ENCODE measurements at places on chromosomes 6 and 20.
A peak's percentile ranks its signal among the peaks of the same experiment; 100 is the strongest.

DNA sequence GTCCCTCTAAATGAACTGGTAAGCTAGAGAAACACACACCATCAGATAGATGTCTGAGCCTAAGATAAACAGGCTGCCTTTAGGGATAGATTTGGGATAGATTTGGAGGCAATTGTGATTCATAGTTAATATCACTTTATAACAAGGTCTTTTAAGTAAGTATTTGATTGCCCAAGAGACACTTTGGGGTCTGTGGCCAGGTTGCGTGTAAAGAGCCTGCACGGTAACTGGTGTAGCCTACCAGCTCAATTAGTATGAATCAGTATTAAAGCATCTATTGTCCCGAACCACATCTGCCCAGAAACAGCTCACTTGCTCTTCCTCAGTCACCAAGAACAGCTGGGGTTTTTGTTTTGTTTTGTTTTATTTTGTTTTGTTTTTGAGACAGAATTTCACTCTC lies 193.3 kb downstream of the SASH1 start:
- DNase-seq, result no peak

DNA sequence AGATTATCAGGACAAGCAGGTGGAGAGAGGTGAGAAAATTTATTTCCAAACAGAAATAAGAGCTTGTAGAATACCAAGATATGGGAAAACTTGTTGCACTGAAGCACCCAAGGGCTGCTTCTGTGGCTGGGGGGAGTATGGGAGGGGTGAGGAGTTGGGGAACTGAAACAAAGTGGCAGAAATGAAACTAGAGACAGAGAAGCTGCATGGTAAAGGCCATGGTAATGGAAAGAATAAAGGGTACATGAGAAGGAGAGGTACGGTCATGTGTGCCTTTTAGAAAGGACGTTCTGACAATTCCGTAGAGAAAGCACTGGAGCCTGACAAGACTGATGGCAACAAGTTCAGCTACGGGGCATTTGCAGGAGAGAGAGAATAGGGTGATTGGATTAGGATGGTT lies 51.6 kb upstream of the RIN2 start:
- no peak for DNase-seq

DNA sequence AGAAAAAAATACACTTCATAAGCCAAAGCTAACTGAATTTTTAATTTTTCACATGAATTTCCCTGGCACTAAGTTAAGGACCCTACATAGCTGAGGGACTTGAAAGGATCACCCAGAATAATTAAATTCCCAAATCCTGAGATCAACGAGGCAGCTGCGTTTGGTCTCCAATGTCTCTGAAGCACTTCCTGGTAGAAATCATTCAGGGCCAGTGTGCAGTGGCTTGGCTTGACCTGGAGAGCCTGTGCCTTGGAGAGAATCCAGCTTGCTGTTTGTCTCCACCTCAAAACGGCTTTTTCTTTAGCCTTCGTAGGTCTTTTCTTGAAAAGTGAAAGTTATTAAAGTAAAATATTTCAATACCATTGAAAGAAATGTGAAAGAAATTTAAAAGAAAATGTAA lies 92.4 kb downstream of the SMOC2 start:
- DNase-seq, result no peak

DNA sequence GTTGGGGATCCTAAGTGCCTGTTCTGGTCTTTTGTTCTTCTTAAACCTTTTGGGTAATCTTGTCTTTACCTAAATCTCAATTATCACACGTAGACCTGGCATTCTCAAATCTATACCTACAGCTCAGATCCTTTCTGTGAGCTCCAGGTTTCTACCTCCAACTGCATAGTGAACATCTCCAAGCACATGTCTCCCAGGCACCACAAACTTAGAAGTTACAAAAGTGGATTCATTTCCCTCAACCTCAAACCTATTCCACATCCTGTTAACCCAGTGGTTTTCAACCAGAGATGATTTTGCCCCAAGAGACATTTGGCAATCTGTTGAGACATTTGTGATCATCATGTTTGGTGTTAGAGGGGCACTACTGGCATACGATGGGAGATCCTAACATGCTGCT lies 183.5 kb downstream of the TENT5A start:
- no peak for DNase-seq

- DNase-seq, result no peak
Observed at GRCh38 chr20:56504373-56505005, 20.1 kb upstream of the FAM209A start.

GRCh38 chr6:33156561-33156960 lies 35.7 kb downstream of the COL11A2 start:
- DNase-seq, result no peak

DNA sequence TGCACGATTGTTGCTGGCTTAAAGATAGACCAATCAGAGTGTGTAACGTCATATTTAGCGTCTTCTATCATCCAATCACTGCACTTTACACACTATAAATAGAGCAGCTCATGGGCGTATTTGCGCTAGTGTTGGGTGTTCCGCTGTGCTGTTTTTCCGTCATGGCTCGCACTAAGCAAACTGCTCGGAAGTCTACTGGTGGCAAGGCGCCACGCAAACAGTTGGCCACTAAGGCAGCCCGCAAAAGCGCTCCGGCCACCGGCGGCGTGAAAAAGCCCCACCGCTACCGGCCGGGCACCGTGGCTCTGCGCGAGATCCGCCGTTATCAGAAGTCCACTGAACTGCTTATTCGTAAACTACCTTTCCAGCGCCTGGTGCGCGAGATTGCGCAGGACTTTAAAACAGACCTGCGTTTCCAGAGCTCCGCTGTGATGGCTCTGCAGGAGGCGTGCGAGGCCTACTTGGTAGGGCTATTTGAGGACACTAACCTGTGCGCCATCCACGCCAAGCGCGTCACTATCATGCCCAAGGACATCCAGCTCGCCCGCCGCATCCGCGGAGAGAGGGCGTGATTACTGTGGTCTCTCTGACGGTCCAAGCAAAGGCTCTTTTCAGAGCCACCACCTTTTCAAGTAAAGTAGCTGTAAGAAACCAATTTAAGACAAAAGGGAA lies 57.9 kb downstream of the TRIM38 start:
- peak; percentile 93 for DNase-seq

DNA sequence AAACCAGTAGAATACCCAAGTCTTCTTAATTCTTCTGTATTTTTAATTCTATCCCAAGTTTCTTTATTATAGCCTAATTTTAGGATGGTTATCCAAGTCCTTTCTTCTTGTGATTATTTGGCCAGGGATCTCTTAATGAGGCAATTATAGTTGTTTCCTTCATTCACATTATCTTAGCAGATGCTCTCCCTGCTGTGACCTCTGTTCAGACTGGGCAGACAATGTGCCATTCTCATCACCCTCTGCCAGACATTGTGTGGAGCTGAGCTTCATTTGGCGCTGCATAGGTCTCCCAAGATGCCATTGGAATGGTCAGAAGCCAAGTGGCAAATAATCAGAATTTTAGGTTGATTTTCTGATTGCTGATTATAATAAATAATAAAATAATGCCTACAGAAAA lies 79.4 kb downstream of the LIN28B start:
- no peak for DNase-seq

GRCh38 chr6:32177183-32177787 lies 920 bp upstream of the RNF5 start:
- no peak for DNase-seq

DNA sequence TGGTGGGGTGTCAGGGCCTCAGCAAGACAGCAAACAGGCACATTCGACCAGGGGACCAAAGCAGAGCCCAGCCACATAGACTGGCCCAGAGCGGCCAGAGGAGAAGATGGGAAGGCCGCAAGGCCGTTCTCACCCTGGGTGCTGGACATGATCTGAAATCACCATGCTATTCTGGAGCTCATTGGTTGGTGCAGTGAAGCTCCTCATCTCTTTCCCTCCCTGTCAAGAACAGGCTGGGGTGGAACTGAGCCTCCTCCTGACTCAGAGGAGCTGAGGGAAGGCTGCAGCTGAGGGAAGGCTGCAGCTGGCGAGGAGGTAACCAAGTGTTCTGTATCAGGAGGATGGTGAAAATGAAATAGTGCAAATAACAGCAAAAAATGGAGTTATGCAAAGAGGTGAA lies 80.0 kb downstream of the AKAP7 start:
- no peak for DNase-seq
